ENCODE measurements at places on chromosomes 3 and 15.
A peak's percentile ranks its signal among the peaks of the same experiment; 100 is the strongest.

- DNase-seq, result no peak
- H3K27me3 ChIP-seq, result no peaks in the 10 kb centered on the region
- H3K36me3 ChIP-seq, result no peaks in the 10 kb centered on the region
Measured at GRCh38 chr15:74783072-74783807, 1.4 kb downstream of the CSK start.

GRCh38 chr15:59436774-59437141, 1.2 kb upstream of the FAM81A start:
- no peak for DNase-seq
- no peaks in the 10 kb centered on the region for H3K27me3 ChIP-seq
- H3K27ac ChIP-seq, result no peak overlapping the region
- no peaks in the 10 kb centered on the region for H3K36me3 ChIP-seq
- H3K4me3 ChIP-seq, result no peak overlapping the region

- H3K4me1 ChIP-seq, result peaks cover 19% of the 10 kb centered on the region
- no peak overlapping the region for H3K27ac ChIP-seq
- H3K36me3 ChIP-seq, result no peaks in the 10 kb centered on the region
- no peaks in the 10 kb centered on the region for H3K27me3 ChIP-seq
- DNase-seq, result no peak
Measured at GRCh38 chr3:190097025-190097424, 23.7 kb downstream of the P3H2 start.

GRCh38 chr3:57998366-57999283, 9.6 kb upstream of the FLNB start:
- H3K27ac ChIP-seq, result no peak overlapping the region
- H3K36me3 ChIP-seq, result no peaks in the 10 kb centered on the region
- no peak for DNase-seq
- H3K4me3 ChIP-seq, result no peak overlapping the region
- no peaks in the 10 kb centered on the region for H3K27me3 ChIP-seq

DNA sequence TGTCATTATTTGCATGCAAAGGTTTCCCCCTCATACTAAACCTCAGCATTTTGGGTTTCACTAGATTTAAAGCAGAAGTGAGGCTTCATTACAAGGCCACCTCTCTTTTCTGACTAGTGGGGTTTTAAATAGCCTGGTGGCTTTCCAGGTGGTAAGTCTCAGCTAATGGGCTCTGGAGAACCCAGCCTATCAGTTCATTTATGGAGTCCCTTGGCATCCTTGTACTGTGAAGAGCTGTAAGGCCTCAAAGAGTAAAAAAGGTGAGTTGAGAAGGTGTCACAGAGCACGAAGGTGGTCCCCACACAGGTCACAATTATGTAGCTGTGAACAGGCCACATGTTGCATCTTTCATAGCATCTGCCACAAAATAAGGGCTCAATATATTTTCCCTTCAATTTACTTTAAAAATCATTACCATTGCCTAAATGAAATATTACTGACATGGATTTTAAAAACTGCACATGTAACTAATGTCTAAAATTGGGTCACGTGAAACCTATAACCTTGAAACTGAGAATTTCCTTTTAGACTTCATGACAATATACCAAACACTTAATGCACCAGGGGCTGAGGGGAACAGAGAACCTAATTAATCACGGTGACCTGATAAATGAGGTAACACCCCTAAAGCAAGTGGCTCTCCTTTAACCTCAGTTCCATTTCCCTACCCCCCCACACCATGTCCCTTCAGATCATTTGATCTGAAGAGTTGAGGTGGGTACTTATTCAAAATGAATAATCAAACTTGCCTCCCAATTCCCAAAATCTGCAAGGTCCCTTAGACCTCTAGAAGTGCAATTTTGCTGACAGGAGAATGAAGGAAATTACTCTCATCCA, 1.3 kb downstream of the NGLY1 start:
- peak overlapping the region; percentile 82 for H3K4me3 ChIP-seq
- H3K4me1 ChIP-seq, result peaks cover 5% of the 10 kb centered on the region
- no peak for DNase-seq
- no peaks in the 10 kb centered on the region for H3K36me3 ChIP-seq
- no peaks in the 10 kb centered on the region for H3K27me3 ChIP-seq
- no peak overlapping the region for H3K27ac ChIP-seq

Data from ovary (tissue), 10 donors.